ENCODE measurements at places on chromosomes 11 and 22.
A peak's percentile ranks its signal among the peaks of the same experiment; 100 is the strongest.

GRCh38 chr11:96107143-96107824, 183.4 kb upstream of the MTMR2 start:
- DNase-seq: no peak

GRCh38 chr11:12512826-12513395, 135.5 kb downstream of the PARVA start:
- DNase-seq: no peak

- DNase-seq: no peak
These were observed 106.3 kb downstream of the ATXN10 start for GRCh38 chr22:45777852-45778375.

GRCh38 chr11:2201542-2201941, 29.9 kb upstream of the TH start:
- DNase-seq: no peak

GRCh38 chr22:28741785-28742561, at the start of the genes CHEK2 and HSCB:
CHEK2 (minus strand) TSS chr22:28741820; CDS start chr22:28734721, 7,099 bp downstream.
HSCB (plus strand) TSS chr22:28742039; CDS start chr22:28742096, 57 bp downstream.
- peak; percentile 98 for DNase-seq

DNA sequence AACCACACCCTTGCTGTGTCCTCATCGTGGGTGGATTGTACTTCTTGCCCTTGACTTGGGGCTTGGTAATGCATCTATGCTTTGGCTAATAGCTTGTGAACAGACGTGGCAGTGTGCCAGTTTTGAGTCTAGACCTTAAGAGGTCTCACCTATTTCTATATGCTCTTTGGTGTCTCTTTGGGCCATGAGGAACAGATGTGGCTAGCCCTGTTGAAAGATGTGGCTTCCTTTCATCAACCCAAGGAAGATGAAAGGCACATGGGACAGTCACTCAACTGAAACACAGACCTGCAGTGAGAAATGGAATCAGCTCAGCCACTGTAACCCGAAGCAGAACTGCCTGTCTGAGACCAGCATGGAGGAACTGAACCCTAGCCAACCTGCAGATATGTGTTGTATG, 7.9 kb upstream of the NELL1 start:
- no peak for DNase-seq

DNA sequence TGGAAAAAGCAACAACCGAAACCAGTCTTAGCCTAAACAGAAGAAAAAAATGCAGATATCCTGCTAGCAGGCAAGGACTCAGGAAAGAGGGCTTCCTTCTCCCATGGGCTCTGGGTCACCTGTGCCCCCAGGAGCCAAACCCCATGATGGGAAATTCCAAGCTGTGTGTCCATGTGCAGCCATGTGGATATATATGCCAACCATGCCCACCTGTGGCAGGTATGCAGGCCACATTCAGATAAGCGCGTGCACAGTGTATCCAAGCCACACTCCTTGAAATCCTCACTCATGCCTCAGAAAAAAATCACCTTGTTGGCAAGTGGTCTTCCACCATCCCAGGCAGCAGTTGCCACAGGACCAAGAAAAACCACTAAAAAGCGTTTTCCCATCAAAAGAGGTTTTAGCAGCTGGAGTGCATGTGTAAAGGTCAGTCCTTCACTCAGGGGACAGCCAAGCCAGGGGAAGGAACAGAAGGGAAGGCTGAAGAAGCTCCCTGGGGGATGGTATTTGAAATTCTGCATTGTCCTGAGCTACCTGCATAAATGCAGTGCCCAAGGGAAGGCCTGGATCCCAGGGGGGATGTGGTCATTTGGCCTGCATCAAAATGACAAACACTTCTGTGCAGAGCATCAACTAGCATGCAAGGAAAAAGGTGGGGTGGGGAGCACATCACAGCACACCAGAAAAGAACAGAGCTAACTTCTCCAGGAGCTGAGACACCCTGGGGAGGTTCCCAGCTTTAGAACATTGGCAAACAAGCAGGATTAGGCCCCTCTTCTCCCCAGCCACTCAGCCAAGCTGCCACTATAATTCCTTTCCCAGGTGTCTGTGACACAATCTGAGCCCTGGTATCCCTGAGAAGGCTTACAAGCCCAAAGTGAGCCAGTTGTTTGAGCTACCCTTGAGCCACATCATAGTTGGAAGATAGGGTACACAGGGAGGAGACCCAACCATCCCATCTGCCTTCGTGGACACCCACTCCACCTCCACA, 76.2 kb downstream of the GALNT18 start:
- DNase-seq: no peak

DNA sequence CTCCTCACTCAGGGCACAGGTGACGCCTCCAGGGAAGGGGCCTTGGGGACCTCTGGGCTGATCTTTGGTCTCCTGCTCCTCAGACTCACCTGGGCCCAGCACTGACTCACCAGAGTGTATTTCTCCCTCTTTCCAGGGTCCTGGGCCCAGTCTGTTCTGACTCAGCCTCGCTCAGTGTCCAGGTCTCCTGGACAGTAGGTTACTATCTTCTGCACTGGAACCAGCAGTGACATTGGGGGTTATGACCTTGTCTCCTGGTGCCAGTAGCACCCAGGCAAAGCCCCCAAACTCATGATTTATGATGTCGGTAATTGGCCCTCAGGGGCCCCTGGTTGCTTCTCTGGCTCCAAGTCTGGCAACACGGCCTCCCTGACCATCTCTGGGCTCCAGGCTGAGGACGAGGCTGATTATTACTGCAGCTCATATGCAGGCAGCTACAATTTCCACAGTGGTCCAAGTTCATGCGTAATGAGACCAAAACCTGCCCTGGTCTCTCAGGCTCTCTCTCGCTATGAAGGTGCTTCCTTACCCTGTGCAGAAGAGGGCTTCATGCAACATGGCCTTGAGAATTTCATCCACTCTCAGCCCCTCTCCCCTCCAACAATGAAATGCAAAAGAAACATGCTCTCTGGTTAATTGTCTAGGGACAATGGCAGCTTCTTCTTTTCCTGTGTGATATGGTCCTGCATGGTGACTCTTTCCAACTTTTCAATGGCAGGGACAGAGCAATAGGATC, 21.0 kb upstream of the PRAME start:
- DNase-seq: no peak

GRCh38 chr11:103202048-103202651, 92.9 kb downstream of the DYNC2H1 start:
- peak; percentile 3 for DNase-seq

DNA sequence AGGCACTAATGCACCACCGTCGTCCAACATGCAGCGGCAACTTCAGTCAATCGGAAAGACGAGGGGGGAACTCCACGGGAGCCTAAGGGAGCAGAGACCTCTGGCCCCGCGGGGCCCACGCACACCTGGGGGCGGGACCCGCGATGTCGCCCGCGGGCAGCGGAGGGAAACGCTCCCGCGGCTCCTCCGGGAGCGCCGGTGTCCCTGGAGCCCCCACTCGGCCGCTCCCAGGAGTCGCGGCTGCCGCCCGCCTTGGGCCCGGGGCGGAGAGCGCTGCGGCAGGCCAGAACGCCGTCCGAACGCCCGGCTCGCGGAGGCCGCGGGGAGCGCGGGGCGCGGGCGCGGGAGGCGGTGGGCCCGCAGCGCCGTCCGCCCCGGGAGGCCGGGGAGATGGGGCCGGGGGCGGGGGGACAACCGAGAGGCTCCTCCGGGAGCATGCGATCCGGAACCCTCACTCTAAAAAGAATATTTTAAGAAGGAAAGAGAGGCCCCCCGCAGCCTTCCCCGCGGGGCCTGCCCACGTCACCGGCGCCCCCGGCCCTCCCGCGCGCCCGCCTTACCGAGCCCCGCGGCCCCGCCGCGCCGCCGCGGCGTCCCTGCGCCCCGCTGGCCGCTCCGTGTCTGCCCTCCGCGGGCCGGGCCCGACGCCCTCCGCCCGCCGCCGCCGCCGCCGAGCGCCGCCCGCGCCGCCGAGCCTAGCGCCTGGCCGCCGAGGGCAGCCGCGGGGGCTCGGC, 86.6 kb upstream of the ARHGAP32 start:
- peak; percentile 18 for DNase-seq

DNA sequence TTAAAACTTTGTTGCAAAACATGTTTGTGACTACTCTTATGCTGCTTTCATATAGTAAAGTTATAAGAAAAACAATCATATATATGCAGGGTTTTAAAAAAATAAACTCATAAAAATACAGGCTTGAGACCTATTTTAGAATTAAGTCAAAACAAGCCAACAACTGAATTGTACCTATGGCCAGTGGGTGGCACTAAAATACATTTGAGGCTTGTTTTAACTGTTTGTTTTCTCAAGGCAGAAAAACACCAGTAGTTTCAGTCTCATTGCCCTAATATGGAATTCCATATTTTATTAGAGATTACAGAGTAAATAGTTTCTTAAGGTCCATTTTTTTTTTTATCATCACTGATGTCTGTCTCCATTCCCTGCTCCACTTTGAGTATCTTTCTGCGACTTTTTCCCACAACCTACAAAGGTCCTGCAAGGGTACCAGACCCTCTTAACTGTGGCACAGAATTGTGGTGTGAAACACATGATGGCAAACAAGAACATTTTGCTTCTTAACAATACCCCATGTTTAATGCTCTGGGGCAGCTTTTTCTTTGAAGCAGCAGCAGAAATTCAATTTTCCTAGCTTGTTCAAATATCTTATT, 8.5 kb upstream of the CCDC89 start:
- no peak for DNase-seq

GRCh38 chr11:128520888-128521681, 66.3 kb downstream of the ETS1 start:
- DNase-seq: no peak

- DNase-seq: no peak
These were observed 356.7 kb downstream of the TBC1D22A start for GRCh38 chr22:47119181-47119580.

DNA sequence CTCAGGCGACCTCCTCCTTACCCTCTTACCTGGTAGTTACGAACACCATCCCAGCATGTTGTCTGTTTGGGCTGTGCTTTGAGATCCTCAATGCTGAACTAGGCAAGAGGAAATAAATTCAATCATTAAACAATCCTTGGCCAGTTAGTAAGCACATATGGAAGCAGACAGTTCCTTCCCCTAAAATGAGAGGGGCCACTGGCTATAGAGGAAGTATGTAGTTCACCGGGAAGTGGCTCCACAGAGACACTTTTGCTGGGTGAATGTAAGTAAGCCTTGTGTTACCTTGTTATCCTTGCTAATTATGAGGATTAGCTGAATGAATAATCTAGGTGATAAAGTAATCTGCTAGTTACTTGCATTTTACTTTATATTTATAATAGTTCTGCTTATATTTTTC, 2.9 kb downstream of the THYN1 start:
- DNase-seq: no peak

GRCh38 chr22:37014835-37015586, 4.2 kb downstream of the TST start:
- no peak for DNase-seq

- DNase-seq: no peak
These were observed 633 bp downstream of the MRGPRD start for GRCh38 chr11:68979931-68980775.

- no peak for DNase-seq
These were observed 8.5 kb upstream of the NUP50 start for GRCh38 chr22:45155050-45155840.

DNA sequence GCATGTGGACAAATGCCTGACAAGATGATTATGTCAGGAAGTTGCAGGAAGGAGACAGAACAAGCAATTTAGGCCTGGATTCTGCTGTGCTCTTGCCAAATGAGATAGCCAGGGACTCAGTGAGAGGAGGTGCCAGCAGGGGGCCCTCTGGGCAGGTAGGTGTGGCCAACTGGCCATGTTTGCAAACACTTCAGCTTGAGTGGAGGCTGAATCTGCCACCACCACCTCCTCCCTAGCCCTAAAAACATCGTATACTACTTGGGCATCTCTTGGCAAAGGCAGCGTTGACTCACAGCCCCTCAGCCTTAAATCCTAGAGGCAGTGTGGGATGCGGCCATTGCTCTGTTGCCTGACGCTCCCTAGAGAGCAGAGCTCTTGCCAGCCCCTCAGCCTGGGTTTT, 95.1 kb upstream of the PLET1 start:
- no peak for DNase-seq

DNA sequence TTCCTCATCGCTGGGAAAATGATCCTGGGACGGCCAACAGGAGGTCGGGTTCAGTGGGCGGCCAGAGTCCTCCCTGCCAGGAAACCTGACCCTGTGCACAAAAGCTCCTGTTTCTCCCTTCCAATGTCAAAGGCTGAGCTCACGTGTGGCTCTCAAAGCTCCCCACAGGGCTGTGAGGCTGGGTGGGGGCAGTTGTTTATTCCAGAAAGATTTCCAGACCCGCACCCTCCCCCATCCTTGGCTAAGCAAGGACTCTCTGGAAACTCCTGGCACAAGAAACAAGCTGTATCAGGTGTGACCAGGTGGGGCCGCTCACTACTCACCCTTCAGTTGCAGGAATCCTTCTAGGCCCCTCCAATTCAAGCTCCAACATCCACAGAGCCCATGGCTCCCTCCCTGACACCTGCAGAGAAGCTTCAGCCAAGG, 131.9 kb downstream of the SHANK2 start:
- peak; percentile 41 for DNase-seq

GRCh38 chr11:78902771-78903507, 328.3 kb upstream of the NARS2 start:
- DNase-seq: no peak

DNA sequence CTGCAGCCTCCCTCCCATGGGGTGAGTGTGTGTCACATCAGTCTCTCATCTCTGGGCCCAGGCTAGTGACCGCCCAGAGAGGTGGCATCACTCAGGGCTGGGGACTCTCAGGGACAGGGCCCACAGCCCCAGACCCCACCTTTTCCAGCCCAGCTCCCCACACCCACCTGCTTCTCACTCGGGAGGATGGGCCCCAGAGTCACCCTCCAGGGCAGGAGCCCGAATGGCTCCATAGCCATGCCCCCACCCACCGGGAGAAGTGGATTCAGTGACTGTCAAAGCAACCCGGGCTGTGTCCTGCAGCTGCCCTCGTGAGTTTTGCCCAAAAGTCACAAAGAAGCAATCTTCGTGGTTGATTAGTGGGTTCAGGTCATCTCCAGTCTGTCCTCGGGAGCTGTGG, 26.0 kb downstream of the PARVG start:
- no peak for DNase-seq

DNA sequence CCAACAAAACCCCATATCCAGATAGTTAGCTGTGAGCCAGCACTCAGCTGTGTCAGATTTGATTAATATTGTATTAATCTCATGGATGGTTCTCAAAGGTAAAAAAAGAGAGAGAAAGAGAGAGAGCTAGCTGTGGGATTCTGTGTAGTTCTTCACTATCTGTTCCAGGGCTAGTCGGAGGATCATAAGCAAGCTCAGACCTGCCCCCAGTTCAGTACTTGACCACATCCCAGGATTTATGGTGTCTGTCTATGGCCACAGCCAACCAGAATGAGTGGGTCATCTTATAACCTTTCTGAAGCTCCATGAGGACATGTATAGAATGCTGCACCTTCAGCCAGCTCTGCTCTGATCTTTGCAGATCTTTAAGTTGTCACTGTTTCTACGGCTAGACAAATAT, 13.5 kb upstream of the B3GNT6 start:
- no peak for DNase-seq

GRCh38 chr11:102332611-102332994, 14.4 kb upstream of the BIRC2 start:
- DNase-seq: no peak

GRCh38 chr22:19886605-19887255, 32.1 kb upstream of the GNB1L start:
- no peak for DNase-seq

DNA sequence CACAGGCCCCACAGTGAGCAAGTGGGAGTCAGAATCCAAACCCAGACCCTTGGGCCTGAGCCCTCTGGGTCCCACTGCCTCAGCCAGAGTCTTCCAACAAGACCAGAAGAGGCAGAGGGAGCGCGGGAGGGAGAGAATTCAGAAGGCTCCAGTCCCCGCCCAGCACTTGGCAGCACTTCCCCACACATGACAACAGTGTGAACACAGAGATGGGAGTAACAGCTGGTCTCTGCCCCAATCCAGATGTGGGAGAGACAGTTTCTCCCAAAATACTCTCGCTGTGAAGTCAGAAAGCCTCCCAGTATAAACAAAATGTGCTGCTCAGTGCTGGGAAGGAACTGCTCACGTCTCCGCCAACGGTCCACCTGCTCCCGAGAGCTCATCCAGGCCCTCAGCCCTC, 219.9 kb downstream of the MN1 start:
- no peak for DNase-seq

Data from neuronal stem cell (in vitro differentiated cells).